NCI-H1105 (cell line): ENCODE measurements at places on chromosomes 7 and 10.
A peak's percentile ranks its signal among the peaks of the same experiment; 100 is the strongest.

DNA sequence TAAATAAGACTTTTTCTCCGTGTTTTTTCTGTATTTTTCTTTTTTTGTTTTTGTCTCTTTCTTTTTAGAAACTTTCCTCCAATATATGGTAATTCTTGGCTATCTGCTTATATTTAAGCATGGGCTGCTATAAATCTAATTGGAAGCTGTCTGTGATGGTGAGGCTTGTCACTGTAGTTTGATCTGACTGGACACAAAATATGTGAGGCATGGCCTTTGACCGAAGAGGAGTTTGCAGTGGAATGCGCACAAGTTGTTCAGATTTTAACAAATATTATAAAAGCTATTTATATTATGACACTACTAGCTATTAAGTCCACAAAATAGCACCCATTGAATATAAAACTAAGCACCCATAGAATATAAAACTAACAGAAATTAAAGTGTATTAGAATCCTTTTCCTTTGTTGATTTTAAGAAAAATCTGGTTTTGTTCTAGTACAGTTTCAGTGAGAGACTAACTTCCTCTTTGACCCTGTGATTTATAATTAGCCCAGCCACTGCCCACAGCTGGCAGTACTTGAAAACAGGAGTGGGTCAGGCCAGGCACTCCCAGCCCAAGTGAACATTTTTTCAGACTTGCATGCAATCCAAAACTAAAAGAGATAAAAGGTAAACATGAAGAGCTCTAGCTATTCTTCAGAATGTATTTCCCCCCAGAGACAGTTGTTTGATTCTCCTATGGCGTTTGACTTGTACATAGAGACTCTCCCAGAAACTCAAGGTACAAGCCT lies 69.9 kb upstream of the FGL2 start:
- no peak for DNase-seq

DNA sequence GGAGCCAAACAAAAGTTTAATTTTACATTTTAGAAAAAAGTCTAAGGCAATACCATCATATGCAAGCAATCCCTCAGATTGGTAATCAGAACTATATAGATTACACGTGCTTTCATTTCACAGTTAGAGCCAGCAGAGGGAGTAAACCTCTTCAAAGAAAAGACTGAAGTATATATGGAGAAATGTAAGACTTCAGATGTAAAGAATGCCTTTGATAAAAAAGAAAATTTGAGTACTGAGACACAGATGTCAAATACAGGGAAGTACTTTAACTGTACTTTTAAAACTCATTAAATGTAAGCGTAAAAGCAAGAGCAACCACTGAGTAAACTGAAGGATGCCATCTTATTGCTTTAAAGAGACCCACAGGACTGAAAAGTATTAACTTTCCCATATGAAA lies 101.4 kb upstream of the FAM133B start:
- DNase-seq: peak; percentile 11

GRCh38 chr7:56110611-56111010 lies 4.3 kb upstream of the CHCHD2 start:
- DNase-seq: no peak

GRCh38 chr10:10138685-10139084 lies 879.0 kb upstream of the CELF2 start:
- DNase-seq: no peak

GRCh38 chr7:5872326-5872725 lies 8.3 kb upstream of the OCM start:
- no peak for DNase-seq

DNA sequence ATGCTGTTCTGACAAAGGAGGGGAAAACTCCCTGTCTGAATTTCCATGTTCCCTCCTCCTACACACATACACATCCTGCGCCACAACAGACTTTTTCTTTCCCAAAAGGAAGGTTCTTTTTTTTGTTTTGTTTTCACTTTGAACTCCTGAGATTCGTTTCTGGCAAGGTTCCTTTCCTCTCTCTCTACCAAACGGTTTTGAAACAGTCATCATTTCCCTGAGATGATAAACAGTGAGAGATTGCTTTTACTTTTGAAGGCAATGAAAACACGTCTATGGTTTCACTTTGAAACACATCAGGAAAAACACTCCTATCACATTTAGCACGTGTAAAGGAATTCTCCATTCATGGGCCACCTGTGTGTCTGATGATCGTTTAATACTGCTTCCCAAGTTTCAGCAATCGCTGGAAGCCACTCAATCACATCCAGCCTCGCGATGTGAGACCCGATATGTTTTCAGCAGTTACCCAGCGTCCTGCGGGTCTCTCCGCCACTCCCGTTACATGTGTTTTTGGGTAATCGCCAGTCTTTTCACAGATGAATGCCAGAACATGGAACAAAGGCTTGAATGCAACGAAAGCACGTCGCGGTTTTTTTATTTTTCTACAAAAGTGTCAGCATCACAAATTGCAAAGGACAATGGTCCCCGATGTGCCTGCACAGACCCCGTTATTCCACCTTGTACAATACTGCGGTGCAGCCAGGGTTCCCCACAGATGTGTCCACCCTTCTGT lies 62.8 kb upstream of the CUX1 start:
- no peak for DNase-seq

- DNase-seq: no peak
These were observed 846 bp downstream of the DNAJC1 start for GRCh38 chr10:22002591-22003176.

- no peak for DNase-seq
These were observed 8.2 kb downstream of the PRXL2A start for GRCh38 chr10:80416479-80417098.

DNA sequence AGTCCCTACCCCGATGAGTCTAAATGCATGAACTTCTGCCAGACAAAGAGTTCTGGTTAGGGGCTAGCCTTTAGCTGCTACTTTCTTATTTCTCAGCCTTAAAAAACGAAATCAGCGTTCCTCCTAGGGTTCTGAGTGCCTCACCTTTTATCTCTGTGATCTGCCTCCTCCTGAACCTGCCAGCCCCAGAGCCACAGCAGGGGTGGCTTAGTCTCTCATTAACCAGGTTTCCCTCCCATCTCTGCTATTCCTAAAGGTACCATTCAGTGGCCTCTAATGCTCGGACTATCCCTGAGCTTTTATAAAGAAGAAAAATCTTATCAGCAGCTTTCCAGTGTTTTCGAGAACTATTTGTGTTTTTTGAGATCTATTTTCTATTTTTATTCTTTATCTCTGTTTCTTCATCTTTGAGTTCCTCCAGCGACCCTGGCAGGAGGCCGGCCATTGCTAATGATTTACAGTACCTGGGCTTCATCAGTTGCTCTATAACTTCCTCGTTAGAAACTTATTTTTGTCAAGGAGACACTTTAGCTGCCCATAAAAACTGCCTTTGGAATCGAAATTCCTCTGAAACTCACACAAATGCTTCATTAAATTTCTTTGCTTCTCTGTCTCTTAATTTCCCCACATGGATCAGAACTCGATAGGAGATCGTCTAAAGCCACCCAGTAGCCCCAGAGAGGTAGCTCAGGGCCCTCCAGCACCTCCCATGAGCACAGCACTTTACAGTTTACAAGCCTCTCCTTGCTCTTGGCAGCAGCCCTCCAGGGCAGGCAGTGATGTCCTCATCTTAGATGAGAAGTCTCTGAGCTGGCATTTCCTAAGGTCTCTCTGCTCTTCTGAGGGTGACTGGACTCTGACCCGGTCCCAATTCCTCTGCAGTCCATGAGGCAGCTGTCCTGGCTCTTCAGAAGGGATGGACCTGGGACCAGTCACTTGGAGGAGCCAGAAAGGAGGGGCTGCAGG lies 149.1 kb downstream of the EBF3 start:
- no peak for DNase-seq

DNA sequence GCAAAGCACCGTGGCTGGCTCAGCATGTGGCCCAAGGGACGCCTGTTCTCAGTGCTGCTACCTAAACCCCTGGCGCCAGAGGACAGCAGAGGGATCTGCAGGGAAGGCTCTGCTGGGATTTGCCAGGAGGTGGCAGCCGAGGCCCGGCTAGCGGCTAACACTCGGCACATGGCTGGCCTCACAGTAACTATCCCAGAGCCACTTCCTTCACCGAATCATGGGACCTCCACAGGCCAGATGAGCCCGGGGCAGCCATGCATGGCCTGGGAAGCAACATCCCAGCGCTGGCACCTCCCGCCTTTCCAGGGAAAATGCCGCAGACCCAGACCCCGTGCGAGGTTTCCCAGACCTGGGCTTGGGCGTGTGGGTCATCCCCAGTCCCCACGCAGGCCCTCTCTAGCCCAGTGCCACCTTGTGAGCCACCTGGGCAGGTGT lies 36.4 kb downstream of the DPYSL4 start:
- DNase-seq: no peak

DNA sequence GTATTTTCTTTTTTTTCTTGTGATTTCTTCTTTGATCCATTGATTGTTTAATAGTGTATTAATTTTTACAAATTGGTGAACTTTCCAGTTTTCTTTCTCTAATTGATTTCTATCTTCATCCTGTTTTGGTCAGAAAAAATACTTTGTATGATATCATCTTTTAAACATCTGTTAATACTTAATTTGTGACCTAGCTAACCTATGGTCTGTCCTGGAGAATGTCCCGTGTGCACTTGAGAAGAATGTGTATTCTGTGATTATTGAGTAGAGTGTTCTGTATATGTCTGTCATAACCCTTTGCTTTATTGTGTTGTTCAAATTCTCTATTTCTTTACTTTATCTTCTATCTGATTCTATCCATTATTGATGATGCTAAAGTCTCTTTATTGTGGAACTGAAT lies 65.8 kb upstream of the ZEB1 start:
- DNase-seq: no peak

DNA sequence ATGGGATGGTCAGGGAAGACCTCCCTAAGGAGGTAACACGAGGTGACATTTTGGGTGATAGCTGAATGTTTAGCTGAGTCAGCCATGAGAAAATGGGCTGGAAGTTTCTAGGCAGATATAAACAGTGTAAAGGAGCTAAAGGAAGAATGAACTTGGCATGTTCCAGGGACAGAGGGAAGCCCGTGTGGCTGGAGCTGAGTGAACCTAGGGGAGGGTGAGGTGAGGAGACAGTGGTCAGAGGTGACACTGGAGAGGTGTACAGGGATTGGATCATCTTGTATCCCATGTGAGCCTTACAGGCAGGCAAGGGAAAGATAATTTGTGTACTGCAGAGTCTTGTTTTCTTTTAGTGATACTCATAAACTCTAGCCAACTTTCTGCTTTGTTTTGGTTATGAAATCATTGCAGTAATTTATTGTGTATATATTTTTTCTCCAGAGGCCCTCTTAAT lies 1.8 kb downstream of the STARD3NL start:
- no peak for DNase-seq

GRCh38 chr10:74975758-74976157 lies 135.7 kb upstream of the SAMD8 start:
- DNase-seq: no peak

- no peak for DNase-seq
These were observed 401 bp downstream of the LRRC27 start for GRCh38 chr10:132332433-132332754.

GRCh38 chr7:151790095-151790829 lies 86.7 kb downstream of the PRKAG2 start:
- no peak for DNase-seq

GRCh38 chr7:92848851-92849250 lies 12.5 kb upstream of the CDK6 start:
- no peak for DNase-seq

- no peak for DNase-seq
These were observed 208.5 kb downstream of the TRIL start for GRCh38 chr7:28749638-28750037.
